ENCODE measurements at places on chromosomes 16 and 17. TPM values are rescaled to one million over a fixed set of nuclear protein-coding genes. Genes with fewer than 3 reads are reported as not detected.

DNA sequence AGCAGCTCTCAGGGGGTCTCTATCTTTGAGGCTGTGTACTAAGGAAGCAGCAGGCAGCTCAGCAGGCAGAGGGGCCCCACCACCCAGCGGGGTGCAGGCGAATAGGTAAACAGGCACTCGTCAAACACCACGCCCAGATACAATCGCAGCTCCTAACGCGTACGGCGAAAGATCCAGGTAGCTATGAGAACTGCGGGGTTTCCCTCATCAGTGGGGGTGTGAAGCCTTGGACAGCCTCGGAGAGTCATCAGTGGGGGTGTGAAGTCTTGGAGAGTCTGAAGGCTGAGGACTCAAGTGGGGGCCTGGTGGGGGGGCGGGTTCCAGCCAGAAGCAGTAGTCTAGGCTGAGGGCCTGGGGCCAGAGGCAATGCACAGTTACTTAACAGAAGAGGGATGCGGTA, 69.0 kb downstream of the RTN4RL1 start:
- no peak for DNase-seq

Gene ADAP2
- 8.3 TPM for total RNA-seq

Gene TMED6
- total RNA-seq = not detected

Gene TBC1D26
- total RNA-seq = 0.54 TPM

Gene WFIKKN1
- 0.54 TPM for total RNA-seq

Gene EVPLL
- not detected for total RNA-seq
